ENCODE measurements at places on chromosomes 3 and 15. TPM values are rescaled to one million over a fixed set of nuclear protein-coding genes. Genes with fewer than 3 reads are reported as not detected.

The ACAP2 gene
- 149 TPM for total RNA-seq

The BLM gene
- 3.3 TPM for total RNA-seq

The MAGEL2 gene
- 2.4 TPM for total RNA-seq

The EOMES gene
- 6.9 TPM for total RNA-seq

The SEMA5B gene
- total RNA-seq, result 9.0 TPM

The KLHL40 gene
- total RNA-seq, result 0.41 TPM

The IGSF11 gene
- 10.2 TPM for total RNA-seq

The DLL4 gene
- total RNA-seq, result 4.1 TPM

The CFAP100 gene
- total RNA-seq, result 3.7 TPM

Data from frontal cortex (tissue), 4 donors.